ENCODE measurements at places on chromosomes 4 and X.

- DNase-seq: no peak
Measured at GRCh38 chrX:132533409-132533808, 44.6 kb upstream of the MBNL3 start.

GRCh38 chrX:65647801-65648200 is 19.7 kb upstream of the MSN start:
- DNase-seq: no peak

DNA sequence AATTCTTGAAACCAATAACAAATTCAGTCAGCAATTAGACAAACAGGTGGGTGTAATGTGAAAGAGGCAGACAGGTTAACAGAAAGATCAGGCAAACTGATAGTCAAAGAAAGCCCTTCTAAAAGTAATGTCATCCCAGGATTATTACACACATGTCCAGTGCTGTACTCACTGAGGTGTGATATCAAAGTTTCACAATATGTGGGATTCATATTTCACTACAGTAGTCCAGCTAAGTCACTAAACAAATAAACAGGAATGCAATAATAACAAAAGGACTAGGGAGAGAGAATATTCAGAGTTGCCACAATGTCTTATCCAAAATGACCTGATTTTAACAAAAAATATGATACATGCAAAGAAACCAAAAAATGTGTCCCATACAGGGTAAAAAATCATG is 787.5 kb downstream of the FSTL5 start:
- DNase-seq: no peak

DNA sequence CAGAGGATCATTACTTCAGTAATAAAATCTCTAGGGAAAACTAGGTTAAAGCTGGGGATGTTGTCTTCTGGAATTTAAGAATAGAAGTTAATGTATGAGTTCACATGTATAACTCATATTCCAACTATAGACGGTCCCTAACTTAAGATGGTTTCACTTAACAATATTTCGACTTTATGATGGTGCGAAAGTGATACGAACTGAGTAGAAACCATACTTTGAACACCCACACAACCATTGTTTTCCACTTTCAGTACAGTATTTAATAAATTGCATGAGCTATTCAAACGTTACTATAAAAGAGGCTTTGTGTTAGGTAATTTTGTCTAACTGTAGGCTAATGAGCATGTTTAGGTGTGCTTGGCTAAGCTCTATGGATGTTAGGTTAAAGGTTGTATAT is 38.7 kb downstream of the CCSER1 start:
- no peak for DNase-seq

DNA sequence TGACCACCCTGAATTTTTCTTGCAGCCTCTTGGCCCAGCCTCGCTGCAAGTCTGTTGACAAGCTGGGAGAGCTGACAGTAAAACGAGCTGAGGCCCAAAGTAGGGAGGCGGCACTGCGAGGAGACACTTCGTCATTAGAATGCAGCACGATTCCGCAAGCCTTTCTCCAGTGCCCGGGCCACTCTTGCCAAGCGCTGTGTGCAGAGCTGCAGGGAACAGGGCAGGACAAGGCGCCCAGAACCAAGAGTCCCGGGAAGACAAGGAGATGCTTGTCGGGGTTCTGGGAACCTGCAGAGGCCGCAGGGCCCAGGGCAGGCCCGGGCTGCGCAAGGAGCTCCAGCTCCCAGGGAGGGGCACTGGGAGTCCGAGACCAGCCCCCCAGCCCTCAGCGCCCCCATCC is 187.1 kb downstream of the BCOR start:
- DNase-seq: no peak

- DNase-seq: no peak
Measured at GRCh38 chrX:25726539-25726938, 411.6 kb upstream of the MAGEB18 start.

DNA sequence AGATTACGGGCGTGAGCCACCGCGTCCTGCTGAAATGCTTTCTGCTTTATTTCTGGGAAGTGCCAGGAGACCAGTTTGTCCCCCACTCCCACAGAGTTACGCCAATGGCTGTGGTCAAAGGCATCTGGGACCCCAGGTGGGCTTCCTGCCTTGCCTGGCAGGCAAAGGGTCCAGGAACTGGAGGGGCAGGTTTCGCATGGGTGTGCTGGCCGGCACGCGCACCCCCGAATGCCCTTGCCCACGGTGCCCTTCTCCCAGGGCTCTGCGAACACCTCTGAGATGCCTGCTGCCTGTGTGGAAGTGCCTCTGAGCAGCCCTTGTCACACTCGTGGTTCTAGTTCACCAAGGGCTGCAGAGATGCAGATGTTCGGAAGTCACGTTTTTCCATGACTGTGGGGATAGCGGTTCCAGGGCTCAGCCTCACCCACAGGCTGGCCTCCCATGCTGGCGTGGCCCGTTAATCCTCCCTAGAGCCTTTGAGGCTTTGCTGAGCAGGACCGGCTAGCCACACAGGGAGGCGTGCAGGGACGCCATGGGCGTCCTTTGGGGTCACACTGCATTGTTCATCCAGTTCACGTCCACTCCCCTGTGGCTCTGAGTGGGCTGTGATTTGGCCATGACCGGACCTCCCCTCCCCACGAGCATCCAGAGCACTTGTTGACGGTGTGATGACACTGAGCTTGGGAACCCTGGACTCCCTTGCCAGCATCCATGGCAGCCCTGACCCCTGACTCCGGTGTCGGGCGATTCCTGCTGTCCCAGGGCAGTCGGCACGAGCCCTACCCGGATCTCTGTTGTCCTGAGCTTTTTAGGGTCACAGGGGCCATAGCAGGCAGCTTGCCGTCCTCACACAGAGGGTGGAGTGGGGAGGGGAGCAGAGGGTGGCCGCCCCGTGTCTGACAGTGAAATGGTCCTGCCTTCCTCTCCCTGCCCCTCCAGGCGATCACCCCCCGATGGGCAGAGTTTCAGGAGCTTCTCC is 12.7 kb upstream of the ADD1 start:
- no peak for DNase-seq

GRCh38 chr4:148376151-148376550 is 66.1 kb downstream of the NR3C2 start:
- DNase-seq: no peak

DNA sequence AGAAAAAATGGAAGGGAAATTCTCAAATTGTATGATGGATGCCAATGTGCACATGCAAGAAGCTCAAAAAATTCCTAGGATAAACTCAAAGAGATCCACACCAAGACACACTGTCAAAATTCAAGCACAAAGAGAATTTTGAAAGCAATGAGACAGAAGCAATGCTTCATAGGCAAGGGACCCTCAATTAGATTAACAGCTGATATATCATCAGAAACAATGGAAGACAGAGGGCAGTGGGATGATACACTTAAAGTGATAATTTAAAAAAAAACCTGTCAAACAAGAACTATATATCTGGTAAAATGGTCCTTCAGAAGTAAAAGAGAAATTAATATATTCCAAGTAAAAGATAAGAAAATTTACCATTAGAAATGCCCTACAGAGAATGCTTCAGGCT is 306.3 kb upstream of the PCDH7 start:
- no peak for DNase-seq

DNA sequence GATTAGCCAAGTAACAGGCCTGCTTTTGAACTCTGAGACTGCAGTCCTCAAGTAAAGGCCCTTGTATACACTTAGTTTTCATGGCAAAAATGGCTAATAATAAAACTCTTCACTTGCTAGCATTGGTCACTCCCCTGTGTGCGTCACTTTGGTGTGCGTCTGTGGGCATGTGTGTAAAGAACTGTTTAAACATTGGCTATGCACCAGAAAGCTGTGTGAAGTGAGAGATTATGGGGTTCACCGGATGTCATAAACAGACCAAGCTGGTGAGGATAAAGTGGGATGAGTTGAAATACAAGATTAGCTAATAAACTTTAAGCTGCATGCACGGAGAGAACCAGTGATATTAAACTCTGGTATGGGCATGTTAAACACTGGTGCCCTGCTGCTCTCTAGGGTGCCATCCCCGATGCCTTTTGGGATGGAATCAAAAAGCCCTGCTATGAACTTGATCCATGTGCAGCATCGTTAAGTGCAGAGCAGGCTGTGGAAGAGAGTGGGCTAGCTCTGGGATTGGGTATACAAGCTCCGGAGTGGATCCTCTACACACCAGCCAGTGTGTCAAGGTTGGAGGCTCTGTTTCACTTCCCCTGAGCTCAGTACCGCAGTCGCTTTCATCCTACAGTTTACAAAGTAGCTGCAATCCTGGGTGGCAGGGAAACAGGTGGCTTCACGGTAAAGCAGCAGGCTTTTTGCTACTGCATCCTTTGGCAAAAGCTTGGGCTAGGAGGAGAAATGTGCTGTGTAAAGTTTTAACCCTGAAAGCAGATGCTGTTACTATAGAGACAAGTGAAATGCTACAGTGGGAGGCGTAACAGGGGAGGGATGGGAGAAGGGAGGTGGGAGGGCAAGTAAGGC is 108.3 kb upstream of the SLC4A4 start:
- DNase-seq: no peak

- DNase-seq: no peak
Measured at GRCh38 chr4:168134651-168135050, 42.3 kb downstream of the ANXA10 start.

DNA sequence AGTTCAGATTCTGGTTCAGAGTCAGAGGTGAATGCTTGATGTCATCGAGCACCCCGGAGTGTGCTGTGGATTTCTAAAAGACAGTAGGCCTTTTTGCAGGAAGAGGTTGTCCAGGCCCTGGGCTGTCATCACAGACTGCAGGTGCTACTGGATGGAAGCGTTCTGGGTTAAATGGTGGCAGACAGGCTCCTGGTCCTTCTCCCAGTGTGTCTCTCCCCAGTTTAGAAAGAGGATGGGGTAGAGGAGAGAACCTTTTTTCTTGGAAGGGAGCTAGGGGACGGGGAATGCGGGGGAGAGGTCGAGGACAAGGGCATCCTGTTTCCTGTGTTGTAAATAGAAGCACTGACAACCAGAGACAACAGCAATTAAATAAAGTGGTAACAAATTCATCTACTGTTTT is 102.3 kb upstream of the NUDT6 start:
- no peak for DNase-seq

Data from NCI-H187 (cell line).